ENCODE measurements at places on chromosomes 16 and 17.
A peak's percentile ranks its signal among the peaks of the same experiment; 100 is the strongest.

DNA sequence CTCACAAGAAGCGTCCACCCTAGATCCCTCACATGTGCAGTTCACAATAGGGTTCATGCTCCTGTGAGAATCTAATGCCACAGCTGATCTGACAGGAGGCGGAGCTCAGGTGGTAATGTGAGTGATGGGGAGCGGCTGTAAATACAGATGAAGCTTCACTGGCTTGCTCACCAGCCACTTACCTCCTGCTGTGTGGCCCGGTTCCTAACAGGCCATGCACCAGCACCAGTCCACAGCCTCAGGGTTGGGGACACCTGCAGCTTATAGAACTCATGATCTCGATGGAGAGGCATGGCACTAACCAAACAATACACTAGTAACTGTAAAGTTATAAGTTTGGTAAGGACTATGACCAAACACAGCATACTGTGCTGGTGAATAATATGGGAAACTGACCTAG is 368.0 kb upstream of the CDH5 start:
- no peak for DNase-seq

- peak; percentile 19 for DNase-seq
Measured at GRCh38 chr17:16448490-16448889, 33.1 kb downstream of the TRPV2 start.

DNA sequence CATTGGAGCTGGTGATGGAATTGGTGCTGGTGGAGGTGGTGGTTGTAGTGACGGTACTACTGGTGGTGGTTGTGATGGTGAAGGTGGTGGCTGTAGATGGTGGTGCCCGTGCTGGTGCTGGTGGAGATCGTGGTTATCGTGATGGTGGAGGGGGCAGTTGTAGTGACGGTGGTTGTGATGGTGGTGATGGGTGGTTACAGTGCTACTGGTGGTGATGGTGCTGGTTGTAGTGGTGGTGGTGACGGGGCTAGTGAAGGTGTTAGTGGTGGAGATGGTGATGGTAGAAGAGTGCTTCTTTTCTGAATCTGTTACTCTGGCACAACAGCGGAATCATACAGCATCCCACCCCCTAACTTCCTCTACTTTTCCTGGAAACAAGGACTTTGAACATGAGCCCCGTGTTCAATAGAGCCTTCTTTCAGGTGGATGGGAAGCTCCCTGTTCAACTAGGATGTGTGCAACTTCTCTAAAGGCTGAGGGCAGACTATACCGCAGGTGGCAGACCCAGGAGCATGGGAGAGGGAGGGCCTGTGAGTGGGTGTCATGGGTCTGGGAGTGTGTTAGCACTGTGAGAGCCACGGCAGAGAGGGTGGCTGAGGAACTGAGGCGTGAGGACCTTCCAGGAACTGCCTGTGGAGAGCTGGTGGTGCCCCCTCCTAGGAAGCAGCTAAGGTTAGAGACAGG is 8.2 kb downstream of the TBX21 start:
- DNase-seq = no peak

GRCh38 chr17:15366026-15366425 is 24.6 kb upstream of the TEKT3 start:
- no peak for DNase-seq

DNA sequence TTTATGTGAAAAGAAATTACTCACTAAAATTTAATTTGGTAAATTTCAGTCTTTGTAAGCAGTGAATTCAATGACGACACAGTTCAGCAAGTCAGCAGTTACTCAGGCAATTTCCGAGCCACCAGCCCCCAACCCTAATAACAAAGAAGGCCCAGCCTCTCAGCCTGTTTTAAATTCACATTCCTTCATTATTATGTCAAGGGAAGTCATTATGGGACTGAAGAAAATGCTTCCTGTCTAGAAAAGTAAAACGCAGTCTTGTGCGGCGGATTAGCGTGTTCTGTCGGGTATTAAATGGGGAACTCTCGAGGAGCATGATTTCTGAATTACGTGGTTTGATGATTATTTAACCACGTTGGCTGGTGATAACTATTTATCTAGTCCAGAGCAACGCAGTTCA is 177.6 kb downstream of the AIPL1 start:
- DNase-seq = no peak

DNA sequence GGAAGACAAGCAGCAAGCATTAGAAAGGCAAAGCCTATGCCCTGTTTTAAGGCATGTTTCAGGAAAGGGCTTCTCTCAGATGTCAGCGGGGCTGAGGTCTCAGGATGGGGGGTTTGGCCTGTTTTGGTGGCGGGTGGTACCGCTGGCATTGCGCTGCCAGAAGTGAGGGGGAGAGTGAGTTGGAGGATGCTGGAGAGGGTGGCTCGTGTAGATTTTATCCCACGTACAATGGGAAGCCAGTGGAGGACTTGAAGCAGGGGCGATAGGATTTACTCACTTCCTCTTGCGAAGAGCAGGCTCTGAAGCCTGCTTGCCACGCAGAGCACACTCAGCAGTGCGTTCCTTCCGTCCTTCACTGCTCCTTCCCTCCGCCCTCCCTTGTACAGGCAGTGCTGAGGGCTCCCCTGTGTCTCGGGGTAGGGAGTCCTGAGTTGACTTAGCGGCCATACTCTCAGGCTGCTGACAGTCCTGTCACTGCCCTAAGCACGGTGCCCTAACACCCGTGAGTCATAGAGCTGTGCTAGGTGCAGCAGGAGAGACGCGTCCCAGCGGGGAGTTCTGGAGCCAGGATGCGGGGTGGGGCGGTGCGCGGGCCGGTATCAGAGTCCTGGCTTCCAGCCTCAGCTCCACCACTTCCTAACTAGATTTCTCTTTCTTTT is 113.1 kb downstream of the SNX29 start:
- no peak for DNase-seq

DNA sequence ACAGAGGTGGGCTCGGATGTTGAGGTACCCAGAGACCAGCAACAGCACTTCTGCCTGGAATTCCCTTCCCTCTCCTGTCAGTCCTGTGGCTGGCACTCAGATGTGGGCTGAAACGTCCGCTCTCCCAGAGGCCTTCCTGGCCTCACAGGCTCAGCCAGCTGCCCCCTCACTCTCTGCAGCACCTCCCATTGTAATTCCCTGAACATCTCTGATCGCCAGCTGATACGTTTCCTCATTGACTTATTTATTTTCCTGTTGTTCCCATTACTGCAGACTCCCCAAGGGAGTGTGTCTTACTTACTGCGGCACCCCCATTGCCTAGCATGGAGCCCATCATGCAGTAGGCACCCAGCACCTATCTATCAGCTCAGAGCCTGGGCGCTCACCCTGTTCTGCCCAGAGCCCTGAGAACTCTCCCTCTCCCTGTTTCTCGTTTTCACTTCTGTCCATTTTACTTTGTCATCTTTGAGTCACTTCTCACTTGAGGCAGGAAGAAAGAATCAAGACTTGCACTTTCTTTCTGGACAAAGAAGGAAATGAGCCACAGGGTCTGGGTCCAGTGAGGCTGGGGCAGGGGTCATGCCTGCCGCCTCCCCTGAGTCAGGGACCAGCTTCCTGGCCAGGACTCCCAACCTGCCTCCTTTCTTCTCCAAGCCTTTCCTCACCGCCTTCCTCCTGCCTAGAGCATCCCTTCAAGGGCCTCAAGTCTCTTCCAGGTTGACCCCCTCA is 10.2 kb downstream of the CDH5 start:
- DNase-seq = no peak

- no peak for DNase-seq
Measured at GRCh38 chr16:67421030-67421429, 4.8 kb upstream of the ZDHHC1 start.

Measured in RKO (cell line).